ENCODE measurements at places on chromosomes 7 and 10. TPM values are rescaled to one million over a fixed set of nuclear protein-coding genes. Genes with fewer than 3 reads are reported as not detected.

The PLA2G12B gene
- total RNA-seq: not detected

The ANKRD30A gene
- total RNA-seq: not detected

The CALD1 gene
- 1,046 TPM for total RNA-seq

The YAE1 gene
- 47.1 TPM for total RNA-seq

The POMZP3 gene
- 15.9 TPM for total RNA-seq

- no peak for DNase-seq
Observed at GRCh38 chr7:27419581-27420177, 177.1 kb downstream of the EVX1 start.

- no peak for DNase-seq
Observed at GRCh38 chr7:149422914-149423301, 38.0 kb downstream of the ZNF777 start.

GRCh38 chr10:78944723-78945312, 123.9 kb upstream of the ZMIZ1 start:
- DNase-seq: peak; percentile 91

The COL1A2 gene
- 231 TPM for total RNA-seq

- DNase-seq: no peak
Observed at GRCh38 chr10:7856678-7857077, 38.4 kb downstream of the TAF3 start.

The CALML5 gene
- total RNA-seq: not detected

DNA sequence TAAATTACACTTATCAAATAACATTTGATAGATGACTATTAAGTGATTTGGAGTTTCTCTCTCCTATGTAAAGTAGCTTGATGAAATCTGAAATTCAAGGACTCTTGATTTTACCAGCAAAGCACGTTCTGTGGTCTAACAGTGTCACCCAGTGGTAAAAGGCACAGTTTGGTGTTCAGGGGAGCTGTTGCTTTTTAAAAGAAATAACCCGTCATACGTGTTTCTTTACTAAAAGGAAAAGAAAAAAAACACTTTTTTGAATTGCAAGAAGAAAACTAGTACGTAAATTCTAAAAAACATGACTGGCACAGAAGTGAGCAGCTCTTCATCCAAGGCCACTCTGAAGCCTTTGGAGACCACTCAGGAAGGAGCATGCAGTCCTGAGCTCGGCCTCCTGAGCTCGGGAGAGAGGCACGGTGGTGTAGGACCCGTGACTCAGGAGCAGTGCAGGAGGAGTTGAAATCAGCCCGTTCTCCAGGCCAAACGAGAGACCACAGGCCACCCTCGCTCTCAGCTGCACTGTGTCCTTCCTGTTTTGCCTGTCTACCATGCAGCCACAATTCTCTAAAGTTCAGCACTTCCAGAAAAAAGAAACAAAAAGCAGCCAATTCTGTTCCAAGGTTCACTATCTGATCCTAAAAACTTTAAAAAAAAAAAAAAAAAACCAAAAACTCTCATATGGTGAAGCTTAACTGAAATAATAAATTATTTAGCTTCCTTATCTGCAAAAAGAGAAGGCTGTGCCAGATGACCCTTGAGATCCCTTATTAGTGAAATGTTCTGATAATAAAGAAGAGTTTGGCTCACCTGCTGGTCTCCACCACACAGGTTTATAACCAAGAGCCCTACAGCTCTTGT, 212.6 kb upstream of the FRMD4A start:
- DNase-seq: no peak

- no peak for DNase-seq
Observed at GRCh38 chr10:97547962-97548361, 24.6 kb upstream of the ANKRD2 start.

DNA sequence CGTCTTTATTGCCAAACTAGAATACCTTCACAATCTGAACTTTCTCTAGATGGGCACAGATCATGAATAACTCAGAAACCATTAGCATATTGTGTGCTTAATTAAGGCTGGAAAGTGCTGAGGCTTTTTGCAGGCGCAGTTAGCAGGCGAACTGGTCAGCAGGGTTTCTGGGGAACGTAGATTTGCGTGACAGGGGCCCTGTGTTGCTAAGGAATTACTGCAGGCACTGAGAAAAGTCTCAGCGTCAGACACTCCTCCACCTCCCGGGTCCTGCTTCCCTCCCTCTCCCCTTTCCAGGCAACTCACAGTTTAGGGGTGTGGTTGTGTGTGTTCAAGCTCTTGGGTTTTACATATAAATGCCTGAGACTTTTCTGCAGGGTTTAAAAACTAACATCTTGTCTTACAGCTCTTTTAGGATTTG, 2.2 kb downstream of the MAP3K8 start:
- peak; percentile 43 for DNase-seq
